ENCODE measurements at places on chromosomes 5 and 9.

DNA sequence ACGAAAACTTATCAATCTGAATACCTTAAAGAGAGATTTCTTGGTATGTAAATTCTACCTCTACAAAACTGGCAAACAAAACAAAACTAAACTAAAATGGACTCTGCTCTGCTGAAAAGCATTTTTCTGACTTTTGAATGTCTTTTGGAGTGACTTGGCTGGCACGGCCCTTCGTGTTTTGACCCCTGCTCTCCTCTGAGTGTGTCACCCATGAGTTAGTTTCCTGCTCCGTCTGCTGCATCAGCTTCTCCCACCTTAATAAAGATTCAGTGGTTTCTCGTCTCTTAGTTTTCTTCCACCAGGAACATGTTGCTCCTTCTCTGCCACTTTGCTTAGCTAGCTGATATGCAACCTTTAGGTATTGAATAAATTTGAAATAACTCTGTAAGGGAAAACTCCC lies 1084.0 kb upstream of the CDH18 start:
- no peak for DNase-seq

- no peak for DNase-seq
These were observed 42.7 kb downstream of the NIPBL start for GRCh38 chr5:36919238-36919637.

DNA sequence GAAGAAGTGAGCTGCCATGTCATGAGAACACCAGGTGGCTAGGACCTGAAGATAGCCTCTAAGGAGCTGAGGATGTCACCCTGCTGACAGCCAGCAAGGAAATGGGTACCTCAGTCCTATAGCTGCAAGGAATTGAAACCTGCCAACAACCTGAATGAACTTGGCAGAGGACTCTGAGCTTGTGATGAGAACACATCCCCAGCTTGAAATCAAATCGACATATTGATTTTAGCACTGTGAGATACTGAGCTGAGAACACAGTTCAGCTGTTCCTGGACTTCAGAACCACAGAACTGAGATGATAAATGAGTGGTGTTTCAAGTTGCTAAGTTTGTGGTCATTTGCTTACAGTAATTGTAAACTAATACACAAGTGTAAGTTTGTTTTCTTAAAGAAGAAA lies 5.5 kb upstream of the RASEF start:
- DNase-seq = no peak

DNA sequence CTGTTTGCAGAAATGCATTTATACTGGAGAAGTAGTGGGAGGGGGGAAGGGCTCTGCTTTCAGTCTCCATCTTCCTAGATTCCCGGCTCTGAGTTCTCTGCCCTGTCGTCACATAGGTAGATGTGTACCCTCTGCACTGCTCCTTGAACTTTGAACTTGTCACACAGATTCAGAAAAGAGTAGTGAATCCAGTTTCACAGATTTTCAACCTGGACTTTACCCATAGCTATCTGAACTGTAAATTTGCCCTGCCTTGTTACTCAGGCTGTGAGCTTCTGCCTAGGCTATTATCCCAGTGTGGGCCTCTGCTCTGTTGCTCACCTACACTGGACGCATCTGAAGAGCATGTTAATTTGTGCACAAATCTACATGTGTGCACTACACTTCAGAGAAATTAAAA lies 12.8 kb upstream of the C9orf152 start:
- no peak for DNase-seq

- no peak for DNase-seq
These were observed 9.8 kb upstream of the GDNF start for GRCh38 chr5:37849641-37850040.

GRCh38 chr5:132017316-132017715 lies 5.9 kb upstream of the ACSL6 start:
- no peak for DNase-seq

GRCh38 chr9:132144708-132145365 lies 17.0 kb upstream of the NTNG2 start:
- no peak for DNase-seq

GRCh38 chr5:152427721-152428120 lies 22.6 kb upstream of the NMUR2 start:
- no peak for DNase-seq

GRCh38 chr9:38768351-38768761 lies 48.4 kb upstream of the FAM240B start:
- DNase-seq = no peak

- no peak for DNase-seq
These were observed 1.4 kb downstream of the GPX3 start for GRCh38 chr5:151021746-151022145.

Measured in CD4-positive, alpha-beta T cell treated with Interleukin-10 for 1 hour (primary cell).